ENCODE measurements at places on chromosomes 1 and 21.

DNA sequence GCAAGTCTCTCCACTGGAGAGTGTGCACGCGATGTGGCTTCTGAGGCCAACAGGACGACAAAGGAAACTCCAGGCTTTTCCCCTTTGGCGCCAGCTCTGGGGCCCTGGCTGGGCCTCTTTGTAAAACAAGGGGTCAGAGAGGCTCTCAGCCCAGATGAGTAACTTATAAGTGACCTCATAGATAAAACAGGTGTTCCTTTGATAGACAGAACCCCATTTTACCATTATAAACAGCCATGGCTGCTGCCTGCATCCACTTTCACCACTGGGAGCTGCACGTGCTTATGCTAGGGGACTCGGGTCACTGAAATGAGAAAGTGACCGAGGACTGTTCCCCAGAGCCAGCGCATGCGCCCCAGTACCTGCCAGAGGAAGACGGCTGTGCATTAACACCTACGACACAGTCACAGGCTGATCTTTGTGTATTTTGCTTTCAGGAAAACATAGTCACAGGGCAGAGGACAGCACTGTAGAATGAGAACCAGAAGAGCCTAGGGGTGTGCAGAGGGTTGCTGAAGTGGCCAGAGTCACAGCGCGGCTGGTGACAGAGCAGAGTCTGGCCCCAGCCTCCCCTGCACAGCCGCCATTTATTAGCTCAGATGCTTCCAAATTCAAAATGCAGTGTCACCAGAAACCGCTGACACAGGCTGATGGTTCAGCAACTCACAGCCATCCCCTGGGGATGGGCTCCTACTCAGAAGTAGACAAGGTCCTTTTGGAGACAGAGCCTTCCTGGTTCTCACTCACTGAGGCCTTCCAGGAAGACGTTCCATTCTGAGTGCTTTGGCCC, 12.7 kb downstream of the RNF207 start:
- no peak for DNase-seq

GRCh38 chr1:109887271-109887670, 23.4 kb upstream of the CSF1 start:
- DNase-seq: no peak

DNA sequence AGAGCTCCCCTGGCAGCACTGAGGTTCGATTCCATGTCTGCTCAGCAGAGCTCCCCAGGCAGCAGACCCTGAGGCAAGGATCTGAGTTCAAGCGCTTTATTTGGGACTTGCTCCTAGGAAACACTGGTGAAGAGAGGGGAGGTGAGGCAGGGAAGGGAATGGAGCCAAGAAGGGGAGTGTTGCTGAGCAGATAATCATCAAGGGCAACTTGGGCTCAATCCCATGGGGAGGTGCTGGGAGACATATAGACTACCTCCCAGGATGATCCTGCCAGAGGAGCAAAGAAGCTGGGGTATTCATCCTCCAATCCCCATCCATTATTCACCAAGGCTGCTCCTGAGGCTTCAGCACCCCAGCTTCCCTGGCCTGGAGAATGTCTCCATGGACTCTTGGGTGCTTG, 47.0 kb downstream of the GRIK3 start:
- DNase-seq: no peak

GRCh38 chr1:150207281-150207971, 28.5 kb downstream of the ANP32E start:
- no peak for DNase-seq

- peak; percentile 79 for DNase-seq
These were observed 87.9 kb downstream of the VAV3 start for GRCh38 chr1:107877092-107877491.

DNA sequence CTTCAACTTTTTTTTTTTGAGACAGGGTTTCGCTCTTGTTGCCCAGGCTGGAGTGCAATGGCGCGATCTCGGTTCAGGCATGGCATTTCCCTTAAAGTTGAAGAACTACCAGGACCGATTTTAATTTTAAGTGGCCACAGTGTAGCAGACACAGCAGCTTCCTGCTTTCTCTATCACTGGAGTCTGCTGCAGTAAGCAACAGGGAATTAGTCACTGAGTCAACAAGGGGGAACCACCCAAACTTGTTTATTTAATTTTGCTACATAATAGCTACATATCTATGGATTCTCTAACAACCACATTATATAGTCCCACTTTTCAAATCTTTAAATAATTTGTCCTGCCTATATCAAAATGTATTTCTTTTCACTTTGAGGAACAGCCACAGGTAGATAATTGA, 12.5 kb upstream of the TNNI3K start:
- no peak for DNase-seq

DNA sequence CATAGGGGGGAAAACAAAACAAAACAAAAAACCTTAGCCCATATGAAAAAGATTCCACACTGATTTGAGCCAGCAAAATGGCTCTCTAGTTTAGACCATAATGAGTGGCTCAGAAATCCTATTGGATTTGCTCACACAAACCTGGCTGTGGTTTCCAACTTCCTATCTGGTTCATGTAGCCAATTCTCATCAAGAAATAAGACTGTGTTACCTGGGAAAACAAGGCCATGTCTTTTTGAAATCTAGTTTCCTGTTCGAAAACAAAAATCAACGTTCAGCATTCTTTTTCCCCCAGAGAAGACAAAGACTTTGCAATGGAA, 69.2 kb downstream of the TBX15 start:
- DNase-seq: no peak

DNA sequence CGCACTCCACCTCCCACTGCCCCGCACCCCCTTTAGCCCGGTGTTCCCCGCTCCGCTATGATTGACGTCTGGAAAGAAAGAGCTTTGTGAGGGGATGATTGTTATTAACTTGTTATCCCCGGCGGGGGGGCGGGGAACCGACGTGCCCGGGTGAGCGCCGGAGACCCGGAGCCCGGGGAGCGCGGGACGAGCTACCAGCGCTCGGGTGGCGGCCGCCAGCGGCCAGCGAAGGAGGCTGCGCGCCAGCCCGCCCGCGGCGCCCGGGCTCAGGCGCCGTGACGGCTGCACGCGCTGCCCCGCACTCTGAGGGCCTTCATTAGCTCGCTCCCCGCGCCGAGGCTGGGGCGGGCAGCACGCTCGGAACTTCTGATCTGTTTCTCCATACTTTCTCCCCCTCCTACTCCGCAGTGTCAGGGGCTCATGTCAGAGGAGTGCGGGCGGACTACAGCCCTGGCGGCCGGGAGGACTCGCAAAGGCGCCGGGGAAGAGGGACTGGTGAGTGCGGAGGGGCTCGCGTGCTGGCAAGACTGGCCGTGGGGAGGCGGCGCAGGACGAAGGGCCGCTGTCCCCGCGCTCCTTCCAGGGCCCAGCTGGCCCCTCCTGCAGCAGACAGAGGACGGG, 2.1 kb downstream of the LHX8 start:
- DNase-seq: no peak

DNA sequence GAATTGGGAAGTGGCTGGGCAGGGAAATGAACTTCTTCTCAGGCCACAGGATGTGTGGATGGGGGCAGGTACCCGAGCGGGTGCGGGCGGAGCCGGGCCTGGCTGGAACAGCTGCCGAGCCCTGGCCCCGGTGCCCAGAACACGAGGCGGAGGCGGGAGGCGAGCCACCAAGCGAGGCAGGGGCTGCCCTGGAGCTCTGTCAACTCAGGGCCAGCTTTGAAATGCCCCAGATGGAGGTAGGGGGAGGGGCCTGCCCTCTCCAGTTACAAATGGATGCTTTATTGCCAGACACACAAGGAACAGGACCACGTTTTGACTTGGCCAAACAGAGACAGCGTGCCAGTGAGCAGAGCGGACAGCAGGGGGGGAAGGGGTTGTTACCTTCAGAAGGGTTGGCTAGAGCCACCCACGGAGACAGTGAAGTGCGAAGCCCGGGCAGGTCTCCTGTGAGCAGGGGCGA, 240.4 kb downstream of the SDCCAG8 start:
- no peak for DNase-seq

- DNase-seq: no peak
These were observed 2.7 kb upstream of the MMEL1 start for GRCh38 chr1:2635361-2636010.

DNA sequence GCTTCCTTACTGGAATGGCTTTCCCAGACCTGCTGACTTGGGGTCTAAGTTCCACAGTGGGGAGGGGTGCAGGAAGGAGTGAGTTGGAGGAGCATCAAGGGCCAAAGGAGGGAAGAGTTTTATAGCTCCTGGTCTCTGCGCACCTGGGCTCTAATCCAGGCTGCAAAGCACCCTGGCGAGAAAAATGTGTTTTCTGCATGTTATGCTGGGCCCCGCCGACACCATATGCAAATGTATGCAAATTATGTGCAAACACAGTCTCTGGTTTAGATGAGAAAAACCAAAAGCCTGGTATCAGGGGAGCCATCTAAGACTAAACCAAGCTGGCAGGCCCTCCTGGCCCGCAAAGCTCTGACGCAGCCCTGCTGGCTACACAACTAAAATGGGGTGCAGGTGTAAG, 95.0 kb downstream of the VWA5B1 start:
- no peak for DNase-seq

- no peak for DNase-seq
These were observed 68.1 kb downstream of the SPAG17 start for GRCh38 chr1:118116909-118117308.

DNA sequence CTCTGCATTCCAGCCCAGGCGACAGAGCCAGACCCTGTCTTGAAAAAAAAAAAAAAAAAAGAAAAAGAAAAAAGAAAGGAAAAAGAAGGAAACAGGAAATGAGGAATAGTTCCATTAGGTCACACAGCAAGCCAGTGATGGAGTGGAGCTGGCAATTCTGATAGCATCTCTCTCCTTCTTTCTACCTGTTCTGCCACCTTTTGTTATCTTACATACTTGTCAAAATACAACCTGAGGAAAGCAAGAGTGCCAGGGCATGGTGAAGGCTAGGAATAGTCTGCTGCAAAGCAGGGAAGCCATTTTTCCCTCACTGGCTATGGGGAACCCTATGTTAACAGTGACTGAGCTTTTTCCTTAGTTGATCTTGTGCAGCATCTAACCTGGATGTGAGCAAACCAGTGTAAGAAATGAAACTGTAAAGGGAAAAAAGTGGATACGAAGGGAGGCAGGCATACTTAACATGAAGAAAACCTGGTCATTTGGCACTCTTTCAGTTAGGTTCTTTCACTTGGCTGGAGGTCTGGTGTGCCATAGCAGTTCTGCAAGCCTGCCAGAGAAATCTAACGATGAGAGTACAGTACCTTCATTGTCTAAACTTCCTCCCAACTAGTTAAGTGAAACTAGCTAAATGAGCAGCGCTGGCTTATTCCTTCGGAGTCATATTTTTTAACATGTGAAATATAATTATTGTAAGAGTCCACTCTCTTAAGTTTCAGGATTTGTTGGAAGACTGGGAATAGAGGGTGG, 17.9 kb upstream of the THEM5 start:
- no peak for DNase-seq

Data from hematopoietic multipotent progenitor cell treated with erythropoietin and hydrocortisone succinate and interleukin-3 and kit ligand, for 6 days (in vitro differentiated cells).